NCI-H2171 (cell line): ENCODE measurements at places on chromosomes 12 and 14.
A peak's percentile ranks its signal among the peaks of the same experiment; 100 is the strongest.

DNA sequence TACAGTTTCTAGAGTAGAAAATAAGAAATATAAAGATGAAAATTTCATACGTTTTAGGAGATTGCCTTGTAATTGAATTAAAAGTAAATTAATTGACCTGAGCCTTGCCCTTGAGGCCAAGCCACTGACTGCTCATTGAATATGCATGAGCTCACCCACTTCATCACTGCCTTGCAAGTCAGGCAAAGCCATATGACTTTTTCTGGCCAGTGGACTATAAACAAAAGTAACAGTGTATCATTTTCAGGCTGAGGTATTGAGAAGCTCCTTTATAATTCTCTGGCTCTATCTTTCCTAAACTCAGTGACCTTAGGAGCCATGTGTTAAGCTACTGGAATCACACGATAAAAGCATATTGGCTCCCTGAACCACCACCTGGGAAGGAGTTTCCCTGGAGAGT is 369.3 kb downstream of the NUAK1 start:
- DNase-seq: no peak

DNA sequence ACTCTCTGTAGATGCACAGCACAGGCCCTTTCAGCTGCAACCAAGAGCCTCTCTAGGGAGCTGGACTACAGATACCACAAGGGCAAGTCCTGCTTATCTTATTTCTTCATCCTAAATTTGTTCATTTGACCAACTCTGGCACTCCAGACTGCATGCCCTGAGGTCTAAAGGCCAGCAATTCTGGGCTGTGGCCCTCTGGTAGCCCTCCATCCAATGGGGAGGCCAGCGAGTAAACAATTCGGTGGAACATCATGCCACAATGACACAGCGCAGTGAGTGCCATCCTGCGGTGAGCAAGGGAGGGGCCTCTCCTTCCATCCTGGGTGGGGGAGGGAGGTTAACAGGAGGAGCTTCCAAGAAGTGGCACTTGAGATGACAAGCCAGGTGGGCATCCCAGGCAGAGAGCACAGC is 652 bp upstream of the SELPLG start:
- peak; percentile 72 for DNase-seq

- no peak for DNase-seq
These were observed 173.3 kb upstream of the PARP11 start for GRCh38 chr12:4046495-4046840.

DNA sequence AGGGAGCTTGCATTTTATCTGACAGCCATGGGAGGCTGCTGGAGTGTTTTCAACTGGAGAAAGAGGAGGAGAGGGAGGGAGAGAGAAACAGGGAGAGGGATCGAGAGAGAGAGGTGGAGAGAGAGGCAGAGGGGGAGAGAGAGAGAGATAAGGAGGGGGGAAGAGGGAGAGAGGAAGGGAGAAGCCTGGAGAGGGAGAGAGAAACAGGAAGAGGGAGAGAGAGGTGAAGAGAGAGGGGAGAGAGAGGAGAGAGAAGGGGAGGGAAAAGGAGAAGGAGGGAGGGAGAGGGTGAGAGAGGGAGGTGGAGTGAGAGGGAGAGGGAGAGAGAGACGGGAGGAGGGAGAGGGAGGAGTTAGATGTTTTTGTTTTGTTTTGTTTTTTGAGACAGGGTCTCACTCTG is 45.6 kb downstream of the DNAH10 start:
- DNase-seq: no peak

DNA sequence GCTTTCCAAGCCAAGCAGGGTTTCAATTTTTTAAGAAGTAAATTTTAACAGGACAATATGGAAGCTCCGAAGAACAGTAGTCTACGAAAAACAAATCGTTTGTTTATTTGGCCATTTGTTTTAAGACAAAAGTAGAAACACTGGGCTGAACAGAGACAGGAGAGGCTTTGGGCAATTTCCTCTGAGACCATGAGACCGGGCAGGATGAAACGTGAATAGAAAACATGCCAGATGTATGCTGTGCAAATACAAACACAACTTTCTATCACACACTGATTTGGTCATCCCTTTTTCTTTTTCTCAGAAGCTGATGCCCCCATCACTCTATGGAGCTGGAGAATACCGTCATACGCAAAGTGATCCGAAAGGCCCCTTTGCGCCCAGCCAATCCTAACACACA is 1111.1 kb downstream of the BCL11B start:
- no peak for DNase-seq

GRCh38 chr14:65926935-65927700 is 514.6 kb downstream of the FUT8 start:
- DNase-seq: no peak

DNA sequence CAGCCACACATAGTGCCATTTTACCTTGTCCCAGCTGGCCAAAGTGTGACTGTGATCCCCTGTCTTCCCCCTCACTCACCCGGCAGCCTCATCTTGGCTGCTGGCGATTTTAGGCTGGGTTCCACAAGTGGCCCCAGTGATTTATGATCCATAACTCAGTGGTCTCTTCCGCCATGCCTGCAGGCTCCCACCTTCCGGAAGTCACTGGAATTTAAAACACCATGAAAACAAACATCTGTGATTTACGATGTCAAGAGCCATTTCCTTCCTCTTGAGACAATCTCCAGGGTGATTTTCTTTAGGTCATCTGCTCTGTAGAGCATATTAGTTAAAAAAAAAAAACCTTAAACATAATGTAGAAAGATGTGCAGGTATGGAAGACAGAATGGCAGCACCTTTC is 282.3 kb downstream of the CACNA1C start:
- DNase-seq: no peak
